ENCODE measurements at places on chromosomes 16 and 17.

- H3K4me1 ChIP-seq = peaks cover 4% of the 10 kb centered on the region
- DNase-seq = no peak
- no peak overlapping the region for H3K4me3 ChIP-seq
- no peaks in the 10 kb centered on the region for H3K36me3 ChIP-seq
- H3K27me3 ChIP-seq = no peaks in the 10 kb centered on the region
Observed at GRCh38 chr17:28069061-28069460, 26.6 kb downstream of the NLK start.

DNA sequence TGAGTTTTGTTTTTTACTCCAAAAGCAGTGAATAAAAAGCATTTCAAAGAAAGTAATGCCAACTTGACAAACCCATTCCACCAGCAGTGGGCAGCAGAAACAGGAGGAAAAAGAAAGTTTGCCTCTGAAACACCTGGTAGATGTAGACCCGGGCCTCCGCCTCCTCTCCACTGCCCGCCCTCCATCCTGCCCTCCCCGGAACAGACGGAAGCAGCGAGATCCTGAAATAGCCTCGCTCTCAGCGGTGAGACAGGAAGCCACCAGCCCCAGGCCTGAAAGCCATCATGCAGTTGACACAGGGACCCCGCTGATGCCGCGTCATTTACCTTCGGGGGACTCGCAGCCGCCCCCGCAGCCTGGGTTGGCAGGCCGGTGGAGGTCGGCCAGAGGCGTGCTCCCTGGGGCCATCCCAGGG lies 67.8 kb downstream of the C16orf78 start:
- no peaks in the 10 kb centered on the region for H3K27me3 ChIP-seq
- peak; percentile 77 for DNase-seq
- H3K4me3 ChIP-seq = no peak overlapping the region
- no peaks in the 10 kb centered on the region for H3K36me3 ChIP-seq
- peaks cover 14% of the 10 kb centered on the region for H3K4me1 ChIP-seq

- H3K27me3 ChIP-seq = no peaks in the 10 kb centered on the region
- H3K4me3 ChIP-seq = no peak overlapping the region
- no peaks in the 10 kb centered on the region for H3K36me3 ChIP-seq
- DNase-seq = no peak
- H3K4me1 ChIP-seq = no peaks in the 10 kb centered on the region
Observed at GRCh38 chr17:70687421-70687820, 518.1 kb downstream of the KCNJ2 start.

DNA sequence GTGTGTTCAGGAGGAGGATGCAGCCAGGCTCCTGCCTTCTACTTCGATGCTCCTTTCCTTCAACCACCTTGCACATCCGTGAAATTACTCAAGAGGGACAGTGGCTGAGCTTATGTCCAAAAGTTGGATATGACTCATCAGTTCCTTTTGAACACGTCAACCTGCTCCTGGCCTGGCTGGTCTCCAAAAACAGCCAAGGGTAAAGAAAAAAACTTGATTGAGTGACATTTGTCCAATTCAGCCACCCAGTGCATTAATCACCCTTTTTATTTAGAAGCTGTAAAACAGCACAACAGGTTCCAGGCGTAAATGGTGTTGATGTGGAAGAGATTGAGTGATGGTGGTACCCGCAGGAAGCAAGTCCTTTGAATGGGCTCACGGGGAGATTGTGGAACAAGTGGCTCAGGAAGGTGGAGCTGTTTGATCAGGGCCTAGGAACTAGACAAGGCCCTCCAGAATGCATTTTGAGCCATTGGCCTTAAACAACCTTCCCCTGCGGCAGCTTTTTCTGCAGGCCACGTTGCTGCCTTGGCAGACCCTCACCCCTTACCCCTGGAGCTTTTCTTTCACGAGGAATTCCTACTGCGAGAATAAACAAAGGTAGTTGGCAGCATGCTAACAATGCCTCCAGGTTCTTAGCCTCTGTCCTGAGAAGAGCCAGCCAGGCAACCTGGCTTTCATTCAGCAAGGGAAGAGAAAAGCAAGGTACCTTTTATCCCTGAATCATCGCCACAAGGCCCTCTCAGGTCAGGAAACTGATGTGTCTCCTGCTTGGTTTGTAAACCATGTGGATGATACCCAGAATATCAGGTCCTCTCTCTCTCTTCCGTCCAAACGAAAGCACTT lies 173.3 kb upstream of the CACNG5 start:
- no peak overlapping the region for H3K4me3 ChIP-seq
- no peak for DNase-seq
- H3K4me1 ChIP-seq = peaks cover 8% of the 10 kb centered on the region

- H3K27ac ChIP-seq = no peak overlapping the region
- DNase-seq = no peak
Observed at GRCh38 chr16:68313116-68313515, 2.3 kb downstream of the PRMT7 start.

- no peak overlapping the region for H3K4me3 ChIP-seq
- peaks cover 13% of the 10 kb centered on the region for H3K4me1 ChIP-seq
- H3K36me3 ChIP-seq = peaks cover 40% of the 10 kb centered on the region
- H3K27me3 ChIP-seq = no peaks in the 10 kb centered on the region
- peak overlapping the region; percentile 43 for H3K27ac ChIP-seq
Observed at GRCh38 chr16:4393240-4393600, 21.6 kb downstream of the VASN start.

- H3K36me3 ChIP-seq = no peaks in the 10 kb centered on the region
- H3K4me3 ChIP-seq = no peak overlapping the region
- no peak for DNase-seq
- H3K27ac ChIP-seq = peak overlapping the region; percentile 9
Observed at GRCh38 chr16:83689385-83689831, 118.4 kb upstream of the HSBP1 start.

GRCh38 chr16:70788668-70789594 lies 12.0 kb downstream of the VAC14 start:
- peaks cover 45% of the 10 kb centered on the region for H3K36me3 ChIP-seq
- H3K27ac ChIP-seq = no peak overlapping the region
- peak; percentile 43 for DNase-seq
- H3K4me1 ChIP-seq = no peaks in the 10 kb centered on the region
- no peaks in the 10 kb centered on the region for H3K27me3 ChIP-seq
- no peak overlapping the region for H3K4me3 ChIP-seq

GRCh38 chr16:8764525-8765250 lies 32.8 kb downstream of the TMEM186 start:
- no peaks in the 10 kb centered on the region for H3K27me3 ChIP-seq
- H3K4me1 ChIP-seq = no peaks in the 10 kb centered on the region
- no peak overlapping the region for H3K27ac ChIP-seq
- peaks cover 4% of the 10 kb centered on the region for H3K36me3 ChIP-seq
- no peak overlapping the region for H3K4me3 ChIP-seq

DNA sequence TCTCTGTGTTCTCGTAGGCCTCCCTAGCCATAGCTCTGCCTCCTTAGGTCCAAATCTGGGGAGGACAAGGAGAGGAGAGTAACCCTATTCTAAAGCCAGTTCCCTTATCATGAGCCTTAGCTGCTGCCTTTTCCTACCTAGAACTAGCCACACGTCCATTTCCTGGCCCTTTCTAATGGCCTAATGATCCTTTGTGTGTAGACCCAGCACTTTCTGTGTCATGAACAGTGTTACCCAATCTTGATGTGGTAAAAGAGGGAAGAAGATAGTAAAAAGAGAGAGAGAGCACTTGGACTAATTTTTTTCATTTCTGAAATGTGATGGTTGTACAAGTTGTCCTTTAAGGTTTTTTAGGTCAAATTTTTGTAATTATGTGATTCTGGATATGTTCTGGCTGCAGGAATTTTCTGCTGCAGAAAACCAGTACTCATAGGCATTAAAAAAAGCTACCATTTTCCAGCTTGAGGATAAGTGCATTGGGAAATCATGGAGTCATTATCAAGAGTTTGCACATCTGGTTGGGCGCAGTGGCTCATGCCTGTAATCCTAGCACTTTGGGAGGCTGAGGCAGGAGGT lies 18.2 kb downstream of the CASC3 start:
- no peak for DNase-seq
- H3K27ac ChIP-seq = no peak overlapping the region
- peaks cover 5% of the 10 kb centered on the region for H3K4me1 ChIP-seq

- H3K27me3 ChIP-seq = no peaks in the 10 kb centered on the region
- no peak overlapping the region for H3K27ac ChIP-seq
- no peak for DNase-seq
- no peak overlapping the region for H3K4me3 ChIP-seq
- peaks cover 41% of the 10 kb centered on the region for H3K4me1 ChIP-seq
Observed at GRCh38 chr17:29571486-29571882, 3.0 kb downstream of the TP53I13 start.

Data from heart right ventricle (tissue), 16 donors.